ENCODE measurements at places on chromosomes 2 and 18.

- no peak for DNase-seq
Observed at GRCh38 chr2:68083346-68083745, 20.5 kb upstream of the C1D start.

GRCh38 chr2:16741498-16741897 lies 75.9 kb upstream of the CYRIA start:
- DNase-seq = no peak

GRCh38 chr2:165745916-165746315 lies 48.1 kb downstream of the GALNT3 start:
- no peak for DNase-seq

DNA sequence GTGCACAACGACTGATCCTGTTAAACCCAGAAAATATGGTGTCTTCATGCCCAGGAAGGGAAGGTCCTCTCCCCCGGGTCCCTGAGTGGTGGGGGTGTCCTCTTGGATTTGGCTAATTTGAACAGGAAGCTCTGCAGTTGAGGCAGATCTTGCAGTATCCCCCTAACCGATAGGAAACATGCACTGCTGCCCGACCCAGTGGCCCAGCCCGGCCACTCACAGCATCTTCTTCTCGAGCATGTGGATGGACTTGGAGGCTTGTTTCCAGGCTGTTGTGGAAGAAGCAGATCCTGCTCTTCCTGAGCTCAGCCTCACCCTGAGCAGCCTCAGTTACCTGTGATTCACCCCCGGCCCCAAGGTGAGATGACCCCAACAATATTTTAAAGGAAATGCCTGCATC lies 46.4 kb upstream of the ASB1 start:
- DNase-seq = no peak

DNA sequence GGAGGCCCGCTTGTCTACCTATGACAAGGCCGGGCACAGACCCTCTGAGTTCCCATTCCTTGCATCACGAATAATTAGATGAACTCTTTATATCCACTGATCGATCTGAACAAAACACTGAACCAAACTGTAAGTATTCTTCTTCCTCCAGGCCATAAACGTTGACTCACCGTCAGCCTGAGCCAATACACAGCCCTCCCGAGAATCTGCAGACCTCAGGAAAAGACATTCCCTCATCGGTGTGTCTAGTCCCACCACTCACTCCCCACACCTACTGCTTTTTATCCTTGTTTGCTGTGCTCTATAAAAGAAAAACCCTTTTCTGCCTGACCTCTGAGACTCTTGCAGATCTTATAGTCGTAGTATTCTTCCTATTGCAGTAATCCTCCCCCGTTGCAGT lies 41.0 kb downstream of the TMEM87B start:
- no peak for DNase-seq

DNA sequence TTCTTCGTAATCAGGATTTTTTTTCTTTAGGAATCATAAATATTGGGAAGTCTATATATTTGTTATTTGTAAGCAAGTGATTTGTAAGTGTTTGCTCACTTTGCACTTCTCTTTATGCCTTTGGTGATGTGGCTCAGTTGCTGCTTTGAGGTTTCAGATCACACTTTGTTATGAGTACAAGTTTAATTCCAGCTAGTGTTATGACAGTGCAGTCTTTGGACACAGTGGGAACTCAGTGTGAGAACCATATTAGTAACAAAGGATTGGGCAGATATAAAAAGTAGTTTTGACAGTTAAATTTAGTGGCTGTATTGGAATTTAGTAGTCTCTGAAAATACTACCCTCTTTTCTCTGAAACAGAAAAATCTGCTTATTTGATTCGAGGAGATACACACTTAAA lies 67.7 kb downstream of the ABI2 start:
- no peak for DNase-seq

DNA sequence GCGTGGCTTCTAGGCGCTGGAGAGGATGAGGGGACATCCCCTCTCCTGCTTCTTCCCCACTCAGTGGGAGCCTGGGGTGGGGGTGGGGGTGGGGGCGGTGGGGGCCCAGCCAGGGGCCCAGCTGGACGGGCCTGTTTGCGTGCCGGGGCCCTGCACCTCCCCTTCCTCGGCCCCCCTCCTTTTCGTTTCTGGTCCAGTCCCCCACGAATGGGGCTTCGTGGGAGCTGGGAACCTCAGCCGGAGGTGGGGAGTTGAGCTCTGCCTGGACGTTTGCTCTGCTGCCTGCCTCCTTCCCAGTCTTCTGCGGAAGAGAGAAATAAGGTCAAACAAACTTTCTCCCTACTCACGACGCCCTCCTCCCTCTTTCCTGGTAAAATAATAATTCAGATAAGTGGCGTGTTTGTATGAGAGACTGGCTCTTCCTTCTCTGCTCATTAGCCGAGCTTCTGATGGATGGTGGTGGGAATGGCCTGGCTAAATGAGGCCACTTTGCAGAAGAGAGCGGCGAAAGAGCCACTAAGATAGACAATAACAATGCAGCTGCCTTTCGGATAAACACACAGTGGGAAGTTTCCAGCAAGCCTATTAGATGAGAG lies 782 bp downstream of the MTA3 start:
- no peak for DNase-seq

- no peak for DNase-seq
Observed at GRCh38 chr2:210752532-210752931, 196.1 kb downstream of the CPS1 start.

DNA sequence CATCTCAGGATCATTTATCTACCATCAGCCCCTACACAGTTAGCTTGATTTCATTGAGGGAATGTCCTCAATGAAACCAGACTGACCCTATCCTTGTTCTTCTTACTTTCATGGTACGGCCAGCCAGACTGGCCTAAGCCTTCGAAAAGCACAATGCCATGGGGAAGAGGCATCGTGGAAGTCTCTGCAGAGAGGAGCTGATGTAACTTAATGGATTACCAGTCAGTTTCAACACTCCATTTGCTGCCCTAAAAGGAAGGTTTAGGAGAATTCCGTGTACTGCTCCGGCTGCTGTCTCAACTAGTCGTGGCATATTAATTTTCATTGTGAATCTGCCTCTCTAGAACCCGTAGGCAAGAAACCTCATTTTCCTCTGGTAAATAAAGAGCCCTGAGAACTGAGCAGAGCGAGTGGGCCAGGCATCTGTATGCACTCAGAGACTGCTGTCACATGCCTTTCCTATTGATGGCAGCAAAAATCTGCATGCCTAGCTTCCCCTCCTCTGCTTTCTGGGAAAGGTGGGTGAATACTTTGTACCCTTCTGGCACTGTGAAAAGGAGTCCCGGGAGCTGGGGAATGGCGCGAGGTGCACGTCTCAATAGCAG lies 184.9 kb downstream of the KLHL29 start:
- DNase-seq = no peak

- no peak for DNase-seq
Observed at GRCh38 chr2:191155608-191156071, 4.8 kb upstream of the STAT4 start.

GRCh38 chr18:57629422-57629821 lies 7.8 kb upstream of the NARS1 start:
- no peak for DNase-seq

GRCh38 chr2:232435375-232435648 lies 20.6 kb upstream of the ALPI start:
- no peak for DNase-seq
